ENCODE measurements at places on chromosomes 5 and 9.
A peak's percentile ranks its signal among the peaks of the same experiment; 100 is the strongest.

GRCh38 chr9:91582181-91582580 is 158.5 kb upstream of the NFIL3 start:
- DNase-seq = no peak

DNA sequence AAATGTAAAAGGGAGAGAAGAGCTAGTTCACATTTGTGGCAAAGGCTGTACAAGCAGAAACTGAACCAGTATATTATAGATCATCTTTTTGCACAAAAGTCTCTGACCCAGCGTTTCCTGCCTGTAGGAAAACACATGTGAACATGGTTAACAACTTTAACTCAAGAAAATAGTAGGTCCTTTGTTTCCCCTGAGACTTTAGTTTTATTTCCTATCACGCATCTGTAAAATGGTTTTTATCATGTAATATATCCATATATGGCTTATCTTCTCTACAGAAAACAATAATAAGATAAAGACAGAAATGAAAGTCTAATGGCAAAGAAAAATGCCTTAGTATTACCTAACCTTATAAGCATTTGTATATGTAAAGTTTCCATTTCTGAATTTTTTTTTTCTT is 2.7 kb downstream of the KIF3A start:
- no peak for DNase-seq

DNA sequence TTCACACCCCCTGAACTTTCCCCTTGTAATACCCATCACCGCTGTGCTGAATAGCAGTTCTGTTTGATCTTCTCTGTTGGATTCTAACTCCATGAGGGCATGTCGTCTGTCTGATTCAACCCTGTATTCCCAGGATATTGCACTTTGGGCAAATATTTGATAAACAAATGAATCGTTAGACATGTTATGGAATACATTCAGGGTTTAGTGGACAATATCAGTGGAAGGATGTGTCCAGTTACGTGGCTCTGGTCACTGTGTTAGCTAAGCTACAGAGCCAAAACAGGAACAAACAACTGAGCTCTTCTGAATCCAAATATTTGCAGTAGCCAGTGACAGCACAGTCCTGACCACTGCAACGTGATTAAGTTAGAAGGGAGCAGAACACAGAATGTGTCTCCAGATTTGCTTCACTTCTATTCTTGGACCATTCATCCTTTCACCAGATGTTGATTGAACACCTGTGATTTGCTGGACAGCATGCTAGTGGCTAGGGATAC is 13.2 kb downstream of the ANGPTL2 start:
- DNase-seq = no peak

DNA sequence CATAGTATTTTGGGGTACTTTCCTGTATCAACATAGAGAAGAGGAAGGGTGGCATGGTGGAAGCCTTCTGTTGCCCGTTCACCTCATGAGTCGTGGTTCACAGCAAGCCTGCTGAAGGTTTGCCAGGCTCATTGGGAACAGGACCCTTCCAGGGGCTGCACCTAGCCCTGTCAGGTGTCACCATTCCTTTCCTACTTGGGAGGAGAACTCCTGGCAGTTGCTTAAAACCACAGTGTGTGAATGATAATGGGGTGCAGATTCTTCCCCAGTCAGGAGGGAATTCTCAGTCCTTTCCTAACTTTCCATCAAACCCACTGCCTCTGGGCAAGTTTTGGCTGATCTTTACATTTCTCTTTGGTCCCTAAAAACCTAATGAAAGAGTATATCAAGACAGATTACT is 99.4 kb upstream of the CTNND2 start:
- DNase-seq = no peak

DNA sequence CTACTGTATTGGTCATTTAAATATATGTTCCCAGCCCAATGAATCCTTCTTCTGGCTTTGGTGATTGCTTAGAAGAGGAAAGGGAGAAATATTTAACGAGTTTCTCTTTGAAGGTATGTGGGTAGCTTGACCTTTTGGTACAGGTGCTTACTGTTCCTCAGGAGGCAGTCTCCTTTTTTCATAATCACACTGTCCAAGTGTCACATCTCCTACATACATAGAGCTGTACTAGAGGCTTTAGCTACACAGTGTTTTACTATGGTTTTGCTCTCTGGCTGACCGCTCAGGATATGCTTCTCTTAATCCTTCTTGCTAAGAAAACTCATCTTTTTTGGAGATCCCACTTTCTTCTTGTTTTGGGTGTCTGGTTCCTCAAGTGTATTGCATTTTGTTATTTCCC is 6.9 kb downstream of the ERBIN start:
- DNase-seq = no peak

DNA sequence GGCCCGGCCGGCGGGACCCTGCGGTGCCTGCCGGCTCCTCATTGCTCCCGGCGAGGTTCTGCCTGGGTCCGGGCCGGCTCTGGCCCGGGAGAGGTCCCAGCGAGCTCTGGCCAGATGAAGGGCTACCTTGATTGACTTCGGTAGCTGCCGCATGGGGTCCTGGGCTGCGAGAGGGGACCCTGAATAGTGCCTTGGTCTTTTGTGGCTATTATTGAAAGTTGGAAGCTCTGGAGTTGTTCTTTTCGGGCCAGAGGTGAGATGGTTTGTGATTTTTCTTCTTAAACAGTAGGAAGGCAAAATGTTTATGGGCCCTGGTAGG is 635 bp downstream of the NAA35 start:
- no peak for DNase-seq

- no peak for DNase-seq
These were observed 328.9 kb upstream of the MEF2C start for GRCh38 chr5:89211836-89212235.

DNA sequence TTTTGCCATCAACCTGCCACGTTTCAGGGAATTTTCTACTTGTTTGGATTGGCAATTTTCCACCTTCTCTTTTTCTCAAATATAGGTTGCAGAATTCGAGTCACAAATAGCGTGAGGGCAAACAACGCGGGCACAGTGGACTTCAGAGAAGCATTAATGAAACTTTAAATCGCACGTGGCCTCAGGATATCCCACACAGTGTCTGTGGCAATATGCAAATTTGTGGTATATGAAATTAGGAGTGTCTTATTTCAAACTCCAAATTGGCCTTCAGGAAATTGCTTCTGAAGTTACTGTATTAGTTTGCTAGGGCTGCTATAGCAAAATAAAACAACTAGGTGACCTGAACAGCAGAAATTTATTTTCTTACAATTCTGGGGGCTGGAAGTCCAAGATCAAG is 91.2 kb downstream of the MTRR start:
- no peak for DNase-seq

GRCh38 chr9:132547052-132547431 is 35.4 kb upstream of the BARHL1 start:
- no peak for DNase-seq

GRCh38 chr5:148491015-148491792 is 107.4 kb downstream of the FBXO38 start:
- peak; percentile 12 for DNase-seq

DNA sequence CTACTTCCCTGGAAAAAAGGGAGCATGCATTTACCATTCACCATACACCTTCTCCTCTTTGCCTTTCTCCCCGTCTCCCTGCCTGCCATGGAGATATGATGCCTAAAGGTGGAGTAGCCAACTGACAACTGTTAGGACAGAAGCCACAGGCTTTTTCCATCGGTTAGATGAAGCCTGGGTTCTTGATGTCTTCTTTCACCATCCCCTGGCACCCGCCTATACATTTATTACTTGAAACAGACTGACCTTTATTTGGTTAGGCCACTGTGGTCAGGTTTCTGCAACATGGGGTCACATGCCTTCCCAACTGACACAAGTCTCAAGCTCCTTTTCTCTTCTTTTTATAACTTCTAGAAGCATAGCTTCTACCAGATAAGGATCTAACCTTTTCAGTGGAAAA is 7.1 kb downstream of the LCP2 start:
- DNase-seq = peak; percentile 68

- peak; percentile 45 for DNase-seq
These were observed at the start of gene CFAP77 for GRCh38 chr9:132409828-132410528. Gene CFAP77 (plus strand): TSS chr9:132410211. CDS start chr9:132410272, 61 bp downstream.

DNA sequence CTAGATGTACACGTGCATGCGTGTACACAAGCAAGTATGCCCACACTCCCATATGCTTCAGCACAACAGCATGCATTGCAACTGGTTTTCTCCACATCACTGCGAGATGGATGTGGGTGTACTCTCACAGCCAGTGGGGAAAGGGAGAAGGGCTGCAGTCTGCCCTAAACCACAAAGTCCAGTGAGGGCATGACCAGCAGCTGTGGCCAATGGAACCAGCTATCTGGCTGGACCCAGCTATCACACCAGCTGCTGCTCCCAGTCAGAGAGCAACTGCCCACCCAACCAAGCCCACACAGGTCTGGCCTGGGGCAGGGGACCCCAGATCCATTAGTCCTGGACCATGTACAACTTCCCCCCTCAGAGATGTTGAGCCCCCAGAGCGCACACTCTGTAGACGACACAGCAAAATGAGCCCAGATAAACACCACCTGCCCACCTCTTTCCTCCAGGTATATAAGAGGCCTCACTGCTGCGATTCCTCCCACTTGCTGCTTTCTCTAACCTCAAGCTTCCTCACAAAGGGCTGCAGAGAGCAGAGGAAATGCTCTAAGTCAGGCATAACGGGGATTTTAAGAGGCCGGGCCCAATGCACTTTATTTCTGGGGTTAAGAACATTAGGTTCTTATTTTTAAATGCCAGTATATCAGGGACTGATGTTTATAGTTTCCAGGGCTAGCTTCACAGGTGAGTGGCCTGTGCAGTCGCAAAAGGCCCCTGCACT is 39.0 kb downstream of the SHB start:
- DNase-seq = no peak

DNA sequence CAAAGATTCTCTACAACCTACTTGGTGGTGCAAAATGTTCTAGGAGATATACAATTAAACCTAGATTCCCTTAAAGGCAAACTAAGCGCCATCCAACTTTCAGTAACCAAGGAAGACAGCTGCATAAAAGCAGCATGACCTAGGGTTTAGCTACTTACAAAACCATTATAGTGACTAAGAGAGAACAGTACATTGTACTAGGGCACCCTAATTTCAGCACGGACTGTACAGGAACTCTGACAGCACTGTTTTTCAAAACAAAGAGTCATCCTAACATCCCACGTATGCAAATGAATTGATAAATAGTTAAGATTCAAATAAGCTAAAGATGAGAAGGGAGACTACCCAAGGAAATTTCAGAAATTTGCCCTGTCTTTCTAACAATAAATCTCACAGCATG is 30.0 kb downstream of the STRBP start:
- peak; percentile 8 for DNase-seq

GRCh38 chr9:124132671-124133147 is 121.1 kb downstream of the LHX2 start:
- no peak for DNase-seq

DNA sequence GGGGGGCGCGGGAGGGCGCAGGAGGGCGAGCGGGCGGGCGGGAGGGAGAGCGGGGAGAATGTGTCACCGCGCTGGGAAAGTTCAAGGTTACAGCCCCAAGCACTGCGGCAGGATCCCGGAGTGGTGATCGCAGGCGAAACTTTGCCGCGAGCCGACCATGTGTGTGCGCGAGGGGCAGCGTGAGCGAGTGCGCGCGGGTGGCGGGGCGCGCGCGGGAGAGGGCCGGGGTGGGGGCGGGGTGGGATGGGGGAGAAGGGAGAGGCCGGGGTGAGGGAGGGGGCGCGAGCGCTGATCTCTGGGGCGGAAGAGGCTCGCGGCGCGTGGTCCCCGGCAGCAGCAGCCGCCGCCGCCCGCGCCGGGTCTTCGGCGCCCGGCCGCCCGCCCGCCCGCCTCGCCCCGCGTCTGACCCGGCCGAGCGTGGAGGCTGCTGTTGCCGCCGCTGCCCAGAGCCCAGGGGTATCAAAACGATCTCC is at the start of gene NFIB:
NFIB (minus strand) TSS at position 191 of the 473 bp plus-strand sequence. CDS start 630 bp downstream, outside the sequence.
- DNase-seq = no peak

DNA sequence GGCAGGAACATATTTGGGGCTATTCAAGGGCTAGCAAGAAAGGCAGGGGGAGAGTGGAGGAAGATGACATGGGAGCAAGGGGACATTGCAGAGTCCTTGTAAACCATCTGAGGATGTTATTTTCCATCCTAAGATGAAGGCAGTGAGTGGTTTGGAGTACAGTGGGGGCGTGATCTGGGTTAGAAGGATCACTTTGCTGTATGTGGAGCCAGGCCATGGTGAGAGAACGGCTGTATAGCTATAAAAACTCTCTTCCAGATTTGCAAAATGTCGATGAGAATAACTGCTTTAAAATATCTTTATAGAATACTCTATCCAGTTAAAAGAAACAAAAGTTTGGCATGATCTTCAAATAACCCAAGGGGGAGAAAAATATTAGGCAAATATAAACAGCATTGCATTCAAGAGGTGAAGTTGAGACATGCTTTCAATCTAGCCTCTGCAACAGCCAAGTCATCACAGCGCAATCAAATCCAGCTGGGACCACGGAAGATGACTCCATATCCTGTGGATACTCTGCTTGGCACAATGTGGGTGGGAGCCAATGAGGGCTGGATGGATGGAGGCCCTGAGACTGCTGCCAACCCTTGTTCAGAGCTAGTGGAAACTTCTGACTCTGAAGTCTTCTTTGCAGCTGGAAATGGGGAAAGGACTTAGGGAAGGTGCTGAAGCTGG is 111.5 kb upstream of the BASP1 start:
- peak; percentile 58 for DNase-seq

GRCh38 chr9:16248822-16249221 is 621.6 kb downstream of the BNC2 start:
- DNase-seq = no peak

DNA sequence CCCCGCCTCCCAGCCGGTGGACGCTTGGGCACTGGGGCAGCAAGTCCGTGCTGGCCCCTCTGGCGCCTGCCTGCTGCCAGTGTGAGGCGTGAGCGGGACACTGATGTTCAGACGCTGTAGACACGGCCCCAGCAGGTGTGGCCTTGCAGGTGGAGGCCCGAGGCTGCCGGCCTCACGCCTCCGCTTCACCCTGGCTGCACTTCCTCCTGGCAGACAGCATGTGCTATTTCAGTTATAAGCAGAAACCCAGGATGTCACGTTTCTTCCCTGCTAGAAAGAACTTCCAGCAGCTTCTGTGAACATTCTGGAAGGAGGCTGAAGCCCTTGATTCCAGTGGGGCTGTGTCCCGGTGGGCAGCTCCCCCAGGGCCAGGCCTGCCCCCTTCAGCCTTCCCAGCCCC is 114.8 kb upstream of the FCN2 start:
- no peak for DNase-seq

DNA sequence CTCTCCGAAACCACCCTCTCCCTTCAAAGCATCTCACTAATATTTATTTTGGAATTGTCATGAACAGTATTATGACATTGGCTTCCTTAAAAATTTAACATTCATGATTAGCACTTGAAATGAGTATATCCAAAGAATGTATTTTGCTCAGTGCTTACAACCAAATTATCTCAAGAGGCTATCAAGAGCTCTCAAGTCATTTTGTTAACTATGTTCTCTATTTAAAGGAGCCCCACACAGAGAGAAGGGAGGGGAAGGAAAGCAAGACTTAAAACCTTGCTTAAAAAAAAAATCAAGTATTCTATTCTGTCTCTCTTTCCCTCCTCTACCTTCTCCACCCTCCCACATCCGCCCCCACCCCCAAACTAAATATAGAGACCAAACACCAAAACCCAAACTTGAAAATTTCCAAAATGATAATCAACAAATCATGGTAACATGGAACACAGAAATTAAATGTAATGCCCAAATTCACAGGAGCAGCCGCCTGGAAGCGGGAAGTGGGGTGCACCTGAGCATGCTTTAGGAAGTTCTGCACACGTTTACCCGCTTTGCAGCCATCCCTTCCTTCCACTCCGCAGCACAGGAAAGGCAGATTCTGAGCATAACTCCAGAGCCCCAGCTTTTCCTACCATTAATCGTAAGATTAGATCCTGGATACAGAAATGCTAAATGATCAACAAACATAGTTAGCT is 66.9 kb downstream of the EBF1 start:
- DNase-seq = no peak

GRCh38 chr5:165370794-165371193 is 1865.4 kb downstream of the MAT2B start:
- no peak for DNase-seq

Data from suppressor macrophage treated with lipopolysaccharide for 4 hours (primary cell).